Thymus (tissue), 14 donors: ENCODE measurements at places on chromosomes 7 and 10. TPM values are rescaled to one million over a fixed set of nuclear protein-coding genes. Genes with fewer than 3 reads are reported as not detected.

DNA sequence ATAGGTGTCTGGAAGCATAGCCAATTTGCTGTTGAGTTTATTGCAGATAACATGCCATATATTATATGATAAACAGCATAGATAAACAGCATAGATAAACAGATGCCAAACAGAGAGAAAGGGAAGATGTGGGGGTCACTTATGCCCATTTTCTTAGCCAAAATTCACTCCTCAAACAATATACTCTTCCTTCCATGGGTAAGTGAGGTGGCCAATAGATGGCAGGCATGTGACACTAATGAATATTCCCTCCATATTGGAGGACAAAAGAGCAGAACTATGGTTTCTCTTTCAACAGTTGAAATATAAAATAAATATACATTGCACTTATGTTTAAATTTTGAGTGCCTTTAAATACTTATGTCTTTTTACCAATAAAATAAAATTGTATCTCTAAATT lies 1212.8 kb downstream of the REEP3 start:
- no peak for DNase-seq

DNA sequence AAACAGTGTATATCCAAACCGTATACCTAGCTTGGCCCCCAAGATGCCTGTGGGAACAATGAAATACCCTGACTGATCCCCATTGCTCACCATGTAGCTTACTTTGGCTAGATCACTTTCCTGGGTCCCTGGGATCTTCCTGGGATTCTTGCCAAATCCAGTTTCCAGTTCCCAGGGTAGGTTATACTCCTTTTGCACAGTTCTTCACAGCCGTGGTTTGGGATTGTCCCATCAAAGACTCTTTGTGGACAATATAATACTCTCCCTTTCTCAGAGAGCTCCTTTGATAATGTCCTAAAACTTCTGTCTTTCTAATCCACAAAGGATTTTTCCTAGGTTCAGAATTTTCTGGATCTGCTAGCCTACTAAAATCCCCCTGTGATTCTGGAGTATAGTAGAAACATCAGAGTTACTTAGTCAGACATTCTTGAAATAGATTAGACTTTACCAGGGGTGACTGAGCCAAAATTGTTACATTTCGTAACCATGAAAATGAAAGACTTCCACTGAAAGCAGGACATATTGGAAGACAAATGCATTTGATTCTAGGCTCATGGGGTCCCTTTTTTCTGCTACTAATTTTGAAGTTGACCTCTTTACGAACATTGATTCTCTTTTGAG lies 388.3 kb upstream of the ETV1 start:
- DNase-seq: no peak

GRCh38 chr10:26361971-26362370 lies 76.2 kb upstream of the APBB1IP start:
- DNase-seq: no peak

DNA sequence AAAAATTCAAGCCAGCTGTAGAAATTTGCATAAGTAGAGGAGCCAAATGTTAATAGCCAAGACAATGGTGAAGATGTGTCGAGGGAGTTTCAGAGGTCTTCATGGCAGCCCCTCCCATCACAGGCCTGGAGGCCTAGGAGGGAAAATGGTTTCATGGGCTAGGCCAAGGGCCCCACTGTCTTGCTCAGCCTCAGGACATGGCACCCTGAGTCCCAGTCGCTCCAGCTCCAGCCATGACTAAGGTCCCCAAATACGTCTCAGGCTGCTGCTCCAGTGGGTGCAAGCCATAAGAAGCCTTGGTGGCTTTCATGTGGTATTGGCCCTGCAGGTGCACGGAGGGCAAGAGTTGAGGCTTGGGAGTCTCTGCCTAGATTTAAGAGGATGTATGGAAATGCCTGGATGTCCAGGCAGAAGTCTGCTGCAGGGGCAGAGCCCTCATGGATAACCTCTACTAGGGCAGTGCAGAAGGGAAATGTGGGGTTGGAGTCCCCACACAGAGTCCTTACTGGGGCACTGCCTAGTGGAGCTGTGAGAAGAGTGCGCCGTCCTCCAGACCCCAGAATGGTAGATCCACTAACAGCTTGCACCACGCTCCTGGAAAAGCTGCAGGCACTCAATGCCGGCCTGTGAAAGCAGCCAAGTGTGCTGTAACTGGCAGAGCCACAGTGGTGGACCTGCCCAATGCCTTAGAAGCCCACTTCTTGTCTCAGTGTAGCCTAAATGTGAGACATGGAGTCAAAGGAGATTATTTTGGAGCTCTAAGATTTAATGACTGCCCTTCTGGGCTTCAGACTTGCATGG lies 19.2 kb downstream of the TBATA start:
- no peak for DNase-seq

DNA sequence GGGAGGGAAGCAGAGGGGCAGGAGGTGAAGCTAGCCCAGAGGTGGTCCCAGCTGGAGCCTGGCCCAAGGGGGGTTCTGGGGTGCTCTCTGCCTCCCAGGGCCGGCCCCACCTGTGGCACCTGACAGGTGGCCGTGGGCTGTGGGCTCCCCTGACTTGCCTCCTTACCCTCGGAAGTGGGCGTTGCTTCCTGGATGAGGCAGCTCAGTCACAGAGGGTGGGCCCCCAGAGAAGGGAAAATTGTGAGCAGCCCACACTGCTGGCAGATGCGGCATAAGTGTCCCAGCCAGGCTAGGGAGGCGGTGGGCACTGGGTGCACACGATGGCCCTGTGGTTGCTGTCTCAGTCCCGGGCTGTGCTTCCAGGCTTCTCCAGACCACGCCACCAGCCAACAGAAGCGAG lies 118.9 kb downstream of the LRRC18 start:
- DNase-seq: peak; percentile 47

GRCh38 chr10:63382066-63382465 lies 83.7 kb downstream of the JMJD1C start:
- DNase-seq: no peak

GRCh38 chr7:28990200-28990960 lies 32.2 kb upstream of the TRIL start:
- no peak for DNase-seq

ENTPD1 gene
- total RNA-seq: 20.5 TPM

DNA sequence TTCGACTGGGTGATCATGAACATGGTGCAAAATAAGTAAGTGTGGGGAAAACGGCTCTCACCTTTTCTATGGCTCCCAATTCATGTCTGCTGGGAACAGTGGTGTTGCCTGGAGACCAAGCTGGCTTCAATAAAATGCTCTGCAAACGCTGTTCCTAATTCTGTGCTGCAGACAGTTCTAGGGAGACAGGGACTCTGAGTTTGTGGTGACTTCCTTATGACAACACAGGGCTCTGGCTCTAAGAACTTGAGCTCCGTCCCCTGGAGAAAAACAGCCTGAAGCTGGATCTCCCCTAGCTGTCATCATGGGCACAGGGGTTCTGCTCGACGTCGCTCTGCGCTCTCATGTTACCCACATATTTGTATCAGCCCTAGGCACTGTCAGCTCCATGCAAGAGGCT lies 61.0 kb upstream of the INSYN2A start:
- DNase-seq: no peak

HOXA13 gene
- total RNA-seq: not detected
